ENCODE measurements at places on chromosomes 7 and 10. TPM values are rescaled to one million over a fixed set of nuclear protein-coding genes. Genes with fewer than 3 reads are reported as not detected.

Gene EPDR1
- not detected for total RNA-seq

Gene ADGRA1
- not detected for total RNA-seq

DNA sequence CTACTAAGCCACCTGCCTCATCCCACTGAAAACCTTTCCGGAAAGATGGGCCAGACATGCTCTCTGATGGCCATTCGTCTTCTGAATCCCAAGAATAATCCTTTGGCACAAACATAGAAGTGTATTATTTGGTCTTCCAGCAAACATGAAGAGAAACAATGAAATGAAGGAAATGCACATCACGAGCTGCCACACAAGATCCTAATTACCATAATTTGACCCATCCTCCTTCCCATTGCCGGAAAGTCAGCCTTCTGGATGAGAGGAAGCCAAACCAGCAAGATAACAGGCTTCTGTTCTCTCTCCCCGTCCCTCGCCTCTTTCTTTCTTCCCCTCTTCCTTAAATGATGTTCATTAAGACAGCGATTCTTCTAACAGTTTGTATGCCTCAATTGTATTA lies 218.9 kb upstream of the KMT2E start:
- no peak for DNase-seq

- DNase-seq: no peak
Measured at GRCh38 chr7:156778201-156778600, 114.8 kb downstream of the LMBR1 start.

DNA sequence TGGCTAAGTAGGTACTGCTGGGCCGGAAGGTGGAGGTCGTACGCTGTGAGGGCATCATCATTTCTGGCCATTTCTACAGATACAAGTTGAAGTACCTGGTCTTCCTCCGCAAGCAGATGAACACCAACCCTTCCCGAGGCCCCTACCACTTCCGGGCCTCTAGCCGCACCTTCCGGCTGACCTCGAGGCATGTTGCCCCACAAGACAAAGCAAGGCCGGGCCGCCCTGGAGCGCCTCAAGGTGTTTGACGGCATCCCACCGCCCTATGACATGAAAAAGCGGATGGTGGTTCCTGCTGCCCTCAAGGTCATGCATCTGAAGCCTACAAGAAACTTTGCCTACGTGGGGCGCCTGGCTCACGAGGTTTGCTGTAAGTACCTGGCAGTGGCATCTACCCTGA lies 56.8 kb downstream of the ATXN7L1 start:
- DNase-seq: no peak

DNA sequence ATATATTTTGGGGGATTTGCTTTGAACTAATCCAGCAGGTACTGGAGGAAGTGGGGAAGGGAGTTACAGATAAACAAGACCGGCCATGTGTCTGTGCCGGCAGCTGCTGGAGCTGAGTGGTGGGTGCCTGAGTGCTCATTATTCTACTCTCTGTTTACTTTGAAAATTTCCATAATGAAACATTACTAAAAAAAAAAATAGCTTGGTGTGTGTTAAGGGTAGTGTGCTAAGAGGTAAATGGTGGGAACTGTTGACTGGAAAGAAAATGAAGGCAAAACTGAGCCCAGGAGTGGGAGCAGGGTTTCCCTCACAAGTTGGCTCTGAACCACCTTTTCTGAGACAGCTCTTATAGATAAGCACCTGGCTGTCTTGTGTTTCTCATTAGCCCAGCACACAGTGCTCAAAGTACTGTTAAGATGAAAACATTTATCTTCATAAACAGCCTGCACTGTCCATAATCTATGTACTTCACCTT lies 50.6 kb downstream of the PARD3 start:
- DNase-seq: no peak

DNA sequence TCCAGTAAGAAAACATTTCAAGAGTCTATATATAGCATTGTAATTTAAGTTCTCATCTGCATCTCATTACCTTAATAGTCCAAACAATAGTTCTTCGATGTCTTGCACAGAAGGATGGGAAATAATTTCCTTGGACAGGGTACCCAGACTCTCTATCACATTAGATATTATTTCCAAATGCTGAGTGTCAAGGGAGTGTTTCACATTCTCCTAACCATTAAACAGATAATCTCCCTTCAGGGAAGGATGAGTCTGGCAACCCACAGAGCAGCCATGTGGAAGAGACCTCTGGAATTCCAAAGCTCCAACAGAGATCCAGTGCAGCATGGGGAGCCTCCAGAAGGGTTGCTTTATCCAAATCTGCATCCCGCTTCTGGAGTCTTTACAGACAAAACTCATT lies 89.6 kb downstream of the FZD1 start:
- DNase-seq: no peak

DNA sequence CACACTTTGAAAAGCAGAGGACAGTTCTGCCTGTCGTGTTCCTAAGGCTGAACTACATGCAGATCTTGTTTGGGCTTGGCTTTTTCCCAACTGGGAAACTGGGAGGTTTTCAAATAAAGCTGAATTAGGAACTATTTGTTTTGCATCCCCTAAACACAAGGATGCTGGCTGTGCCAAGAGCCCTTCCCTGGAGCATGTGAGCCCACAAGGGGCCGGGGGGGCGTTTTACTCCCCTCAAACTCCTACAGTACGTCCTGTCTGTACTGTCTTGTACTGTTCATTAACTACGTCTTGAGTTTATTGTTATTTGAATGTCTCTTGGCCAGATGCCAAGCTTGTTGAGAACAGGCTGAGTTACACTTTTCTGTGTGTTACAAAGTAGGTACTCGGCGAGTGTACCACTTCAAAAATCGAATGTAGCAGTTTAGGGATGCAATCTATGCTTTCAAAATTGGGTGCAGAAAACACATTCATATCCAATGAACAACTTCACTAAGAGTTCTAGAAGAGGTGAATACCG lies 94.9 kb downstream of the GFRA1 start:
- DNase-seq: no peak

- DNase-seq: no peak
Measured at GRCh38 chr10:31646519-31646918, 282.1 kb downstream of the ARHGAP12 start.

DNA sequence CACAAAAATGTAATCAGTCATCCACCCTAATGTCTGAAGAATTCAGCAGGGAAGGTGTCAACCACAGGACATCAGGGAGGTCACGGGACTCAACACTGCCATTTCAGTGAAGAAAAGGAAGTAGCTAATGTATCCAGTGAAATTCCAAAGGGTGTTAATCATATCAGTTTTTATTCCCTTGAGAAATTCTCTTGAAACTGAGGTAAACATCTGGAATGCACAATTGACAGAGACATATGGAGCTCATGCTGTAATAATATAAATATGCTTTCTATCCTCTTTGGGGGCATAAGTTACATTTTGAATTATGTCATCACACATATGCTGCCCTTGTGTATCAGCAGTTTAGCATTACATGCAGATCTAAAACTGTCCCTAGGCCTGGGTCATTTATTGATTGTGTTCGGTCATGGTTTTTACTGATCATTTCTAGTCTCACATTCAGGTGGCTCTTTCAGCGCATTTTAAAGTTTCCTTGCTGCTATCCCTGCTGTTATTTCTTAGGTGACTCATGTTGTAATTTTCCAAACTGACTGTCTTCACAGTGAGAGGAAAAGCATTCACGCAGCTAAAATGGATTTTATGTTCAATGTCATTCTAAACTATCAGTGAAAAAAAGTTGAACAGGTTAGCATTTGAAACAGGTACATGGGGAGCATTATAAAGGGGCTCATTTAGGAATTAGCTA lies 273.9 kb downstream of the TSPAN12 start:
- no peak for DNase-seq
